Stimulated activated CD4-positive, alpha-beta T cell treated with anti-CD3 and anti-CD28 coated beads, Interleukin-2, amount 100 ng/mL, for 24 hours (primary cell): ENCODE measurements at places on chromosomes 16 and 17.

- peak; percentile 47 for DNase-seq
Measured at GRCh38 chr17:17628388-17629008, 37.0 kb upstream of the PEMT start.

GRCh38 chr17:4375039-4375748 is 8.7 kb upstream of the UBE2G1 start:
- DNase-seq = peak; percentile 73

DNA sequence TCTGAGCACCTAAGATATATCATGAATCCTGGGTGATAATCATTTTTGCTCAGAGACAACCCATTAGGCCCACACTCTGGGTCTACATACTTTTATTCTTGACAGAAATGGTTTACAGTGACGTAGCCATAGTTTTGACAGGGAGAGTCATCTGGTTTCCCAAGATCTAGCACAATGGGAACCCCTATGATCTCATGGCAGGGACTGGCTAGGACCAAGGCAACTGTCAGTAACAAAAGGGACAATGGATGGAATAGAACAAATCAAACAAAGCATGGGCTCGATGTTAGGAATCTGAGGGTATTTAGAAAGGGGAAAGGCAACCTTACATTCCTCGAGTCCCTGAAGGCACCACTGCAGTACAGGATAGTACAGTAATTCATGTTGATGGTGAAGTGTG is 20.5 kb downstream of the CFAP97D1 start:
- no peak for DNase-seq

DNA sequence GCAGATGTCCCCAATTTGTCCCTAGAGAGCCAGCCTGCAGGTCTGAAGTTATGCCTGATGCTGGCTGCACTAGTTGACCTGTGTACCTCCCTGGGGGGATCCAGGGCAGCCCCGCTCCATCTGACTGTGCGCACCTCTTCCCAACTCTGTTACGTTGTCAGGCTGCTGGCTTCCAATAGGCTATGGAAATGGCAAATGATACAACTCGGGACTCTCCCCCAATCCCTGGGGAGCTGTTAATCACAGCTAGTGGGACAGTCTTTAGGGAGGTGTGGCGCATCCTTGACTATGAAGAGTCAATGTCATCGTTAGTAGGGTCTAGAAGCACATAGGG is 30.1 kb downstream of the GPRC5B start:
- no peak for DNase-seq

DNA sequence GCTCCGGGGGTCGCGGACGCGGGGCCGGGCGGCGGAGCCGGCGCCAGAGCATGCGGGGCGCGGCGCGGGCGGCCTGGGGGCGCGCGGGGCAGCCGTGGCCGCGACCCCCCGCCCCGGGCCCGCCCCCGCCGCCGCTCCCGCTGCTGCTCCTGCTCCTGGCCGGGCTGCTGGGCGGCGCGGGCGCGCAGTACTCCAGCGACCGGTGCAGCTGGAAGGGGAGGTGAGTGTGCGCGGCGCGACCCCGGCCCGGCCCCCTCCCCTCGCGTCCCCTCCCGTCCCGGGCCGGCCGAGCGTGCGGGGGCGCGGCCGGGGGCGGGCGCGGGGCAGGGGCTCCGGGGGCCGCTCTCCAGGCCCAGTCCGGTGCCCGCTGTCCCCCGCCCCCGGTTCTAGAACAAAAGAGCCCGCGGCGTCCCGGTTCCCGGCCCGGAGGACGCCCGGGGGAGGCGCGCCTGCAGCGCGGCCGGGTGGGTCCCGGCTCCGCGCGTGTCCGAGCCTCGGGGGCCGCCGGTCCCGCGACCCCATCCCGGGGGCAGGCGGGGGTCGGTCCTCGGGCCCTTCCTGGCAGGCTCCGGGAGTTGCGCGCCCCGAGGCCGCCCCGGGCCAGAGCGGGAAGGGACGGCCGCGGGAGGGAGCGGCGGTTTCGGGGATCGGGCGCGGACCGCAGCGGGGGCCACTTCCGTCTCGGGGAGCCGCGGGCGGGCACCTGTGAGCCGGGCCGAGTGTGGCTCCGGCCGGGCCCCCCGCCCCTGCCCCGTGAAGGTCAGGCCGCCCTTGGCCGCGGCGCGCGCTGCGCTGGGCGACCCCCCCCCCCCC is 563 bp downstream of the METRNL start:
- DNase-seq = no peak

GRCh38 chr17:34110315-34110714 is 144.8 kb upstream of the CCL2 start:
- DNase-seq = no peak

DNA sequence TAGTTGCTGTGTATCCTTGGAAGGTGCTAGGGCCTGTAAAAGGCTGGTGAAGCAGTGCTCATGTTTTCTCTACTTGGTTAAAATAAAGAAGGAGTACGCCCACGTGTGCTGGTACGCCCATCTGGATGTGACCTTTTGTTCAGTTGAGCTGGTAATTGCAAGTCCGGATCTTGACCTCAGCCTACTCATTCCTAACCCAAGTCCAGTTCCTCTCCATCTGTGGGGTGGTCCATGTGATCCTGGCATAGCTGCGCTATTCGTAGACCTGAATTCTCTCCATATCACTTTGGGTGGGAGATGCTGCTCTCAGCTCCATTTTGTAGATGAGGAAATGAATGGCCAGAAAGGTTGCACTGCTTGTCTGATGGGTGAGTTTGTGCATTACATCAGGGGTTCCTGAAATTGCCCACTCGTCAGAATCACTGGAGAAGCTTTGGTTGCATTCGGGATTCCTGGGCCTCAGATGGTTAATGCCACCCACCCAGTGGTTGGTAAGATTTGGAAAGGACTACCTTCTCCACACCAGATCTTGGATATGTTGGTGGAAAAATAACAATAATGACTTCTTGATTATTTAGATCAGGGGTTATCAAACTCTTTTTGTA is 328.8 kb downstream of the CPPED1 start:
- DNase-seq = no peak

- DNase-seq = no peak
Measured at GRCh38 chr16:15757630-15758251, 99.1 kb downstream of the MYH11 start.

DNA sequence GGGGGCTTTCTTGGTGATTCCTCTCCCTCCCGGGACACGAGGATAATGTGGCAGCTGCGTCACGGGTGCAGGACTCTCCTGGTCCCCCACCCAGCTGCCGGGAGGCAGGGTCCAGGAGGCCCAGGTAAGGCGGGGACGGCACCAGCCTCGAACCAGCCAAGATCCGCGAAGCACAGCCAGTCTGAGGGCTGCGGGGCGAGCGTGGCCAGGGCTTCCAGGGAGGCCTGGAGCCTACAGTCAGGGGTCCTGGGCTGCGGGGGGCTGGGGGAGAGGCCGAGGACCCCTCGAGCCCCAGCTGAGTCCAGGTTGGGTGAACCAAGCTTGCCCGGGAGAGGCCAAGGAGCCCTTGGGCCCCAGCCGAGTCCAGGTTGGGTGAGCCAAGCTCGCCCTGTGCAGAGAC is 10.0 kb downstream of the TPSD1 start:
- DNase-seq = no peak

- DNase-seq = no peak
Measured at GRCh38 chr17:57918017-57918895, 37.0 kb downstream of the CUEDC1 start.

DNA sequence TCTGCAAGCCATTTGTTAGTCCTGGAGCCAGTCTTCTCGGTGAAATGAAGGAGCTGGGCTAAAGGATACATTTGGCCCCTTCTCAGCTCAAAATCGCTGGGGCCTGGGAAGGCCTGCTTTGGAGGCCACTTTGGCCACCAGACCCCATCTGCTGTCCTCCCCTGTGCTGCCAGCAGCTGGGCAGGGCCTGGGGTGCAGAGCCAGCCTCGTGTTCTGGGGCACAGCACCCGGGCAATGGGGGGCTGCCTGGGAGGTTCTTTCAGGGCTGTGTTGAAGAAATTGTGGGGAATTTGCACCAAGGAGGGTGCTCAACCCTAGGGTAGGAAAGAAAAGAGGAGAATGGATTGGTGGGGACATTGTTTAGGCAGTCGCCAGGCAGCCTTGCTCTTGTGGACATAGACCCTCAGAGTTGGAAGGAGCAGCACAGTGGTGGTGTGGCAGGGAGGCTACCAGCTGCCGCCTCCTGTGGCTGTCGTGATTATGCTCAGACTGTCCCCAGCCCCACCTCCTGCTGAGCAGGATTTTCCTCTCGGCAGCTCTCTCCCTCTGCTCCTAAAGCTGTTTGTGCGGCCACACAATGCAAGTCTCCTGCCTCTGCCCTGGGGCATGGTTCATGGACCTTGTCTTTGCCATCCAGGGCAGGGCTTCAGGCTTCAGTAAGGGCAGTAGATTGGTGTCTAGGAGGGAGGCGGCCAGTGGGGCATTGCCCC is 174.8 kb downstream of the NTN1 start:
- no peak for DNase-seq

DNA sequence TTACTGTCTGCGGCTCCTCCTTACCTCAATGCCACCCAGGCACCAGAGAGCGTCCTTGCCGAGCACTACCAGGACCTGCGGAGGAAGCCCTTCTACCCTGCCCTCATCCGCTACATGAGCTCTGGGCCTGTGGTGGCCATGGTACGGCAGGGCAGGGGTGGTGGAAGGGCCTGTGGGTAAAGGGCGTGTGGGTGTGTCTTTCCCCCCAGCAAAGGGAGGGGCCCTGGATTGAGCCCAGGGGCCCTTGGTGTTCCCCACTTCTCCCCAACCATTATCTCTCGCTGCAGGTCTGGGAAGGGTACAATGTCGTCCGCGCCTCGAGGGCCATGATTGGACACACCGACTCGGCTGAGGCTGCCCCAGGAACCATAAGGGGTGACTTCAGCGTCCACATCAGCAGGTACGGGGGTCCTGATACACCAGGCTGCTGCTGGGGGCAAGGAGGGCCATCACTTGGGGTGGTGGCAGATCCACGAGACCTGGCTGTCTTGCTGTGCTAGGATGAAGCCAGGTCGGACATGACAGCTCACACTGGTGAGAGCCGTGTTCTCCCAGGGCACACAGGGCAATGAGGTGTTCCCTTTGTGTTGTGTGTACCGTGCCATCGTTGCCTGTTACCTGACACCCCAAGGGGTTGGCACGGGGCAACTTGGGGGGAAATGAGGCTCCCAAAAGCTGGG is 2.2 kb upstream of the DECR2 start:
- no peak for DNase-seq

GRCh38 chr17:55336426-55336825 is 71.7 kb downstream of the HLF start:
- DNase-seq = no peak

GRCh38 chr17:39213852-39214251 is 11.9 kb downstream of the STAC2 start:
- no peak for DNase-seq

- no peak for DNase-seq
Measured at GRCh38 chr16:70691223-70692129, 5.6 kb upstream of the MTSS2 start.

GRCh38 chr16:30060836-30061554 is 4.6 kb upstream of the ALDOA start:
- no peak for DNase-seq

DNA sequence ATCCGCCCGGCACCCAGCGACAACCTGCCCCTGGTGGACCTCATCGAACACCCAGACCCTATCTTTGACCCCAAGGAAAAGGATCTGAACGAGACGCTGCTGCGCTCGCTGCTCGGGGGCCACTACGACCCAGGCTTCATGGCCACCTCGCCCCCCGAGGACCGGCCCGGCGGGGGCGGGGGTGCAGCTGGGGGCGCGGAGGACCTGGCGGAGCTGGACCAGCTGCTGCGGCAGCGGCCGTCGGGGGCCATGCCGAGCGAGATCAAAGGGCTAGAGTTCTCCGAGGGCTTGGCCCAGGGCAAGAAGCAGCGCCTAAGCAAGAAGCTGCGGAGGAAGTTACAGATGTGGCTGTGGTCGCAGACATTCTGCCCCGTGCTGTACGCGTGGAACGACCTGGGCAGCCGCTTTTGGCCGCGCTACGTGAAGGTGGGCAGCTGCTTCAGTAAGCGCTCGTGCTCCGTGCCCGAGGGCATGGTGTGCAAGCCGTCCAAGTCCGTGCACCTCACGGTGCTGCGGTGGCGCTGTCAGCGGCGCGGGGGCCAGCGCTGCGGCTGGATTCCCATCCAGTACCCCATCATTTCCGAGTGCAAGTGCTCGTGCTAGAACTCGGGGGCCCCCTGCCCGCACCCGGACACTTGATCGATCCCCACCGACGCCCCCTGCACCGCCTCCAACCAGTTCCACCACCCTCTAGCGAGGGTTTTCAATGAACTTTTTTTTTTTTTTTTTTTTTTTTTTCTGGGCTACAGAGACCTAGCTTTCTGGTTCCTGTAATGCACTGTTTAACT is 1.0 kb downstream of the NOG start:
- DNase-seq = peak; percentile 25

GRCh38 chr17:80942423-80943345 is 49.0 kb upstream of the CHMP6 start:
- DNase-seq = no peak

GRCh38 chr16:3171181-3171854 is 16.7 kb upstream of the OR1F1 start:
- peak; percentile 60 for DNase-seq

GRCh38 chr17:43679911-43680310 is 18.2 kb upstream of the MEOX1 start:
- DNase-seq = no peak

DNA sequence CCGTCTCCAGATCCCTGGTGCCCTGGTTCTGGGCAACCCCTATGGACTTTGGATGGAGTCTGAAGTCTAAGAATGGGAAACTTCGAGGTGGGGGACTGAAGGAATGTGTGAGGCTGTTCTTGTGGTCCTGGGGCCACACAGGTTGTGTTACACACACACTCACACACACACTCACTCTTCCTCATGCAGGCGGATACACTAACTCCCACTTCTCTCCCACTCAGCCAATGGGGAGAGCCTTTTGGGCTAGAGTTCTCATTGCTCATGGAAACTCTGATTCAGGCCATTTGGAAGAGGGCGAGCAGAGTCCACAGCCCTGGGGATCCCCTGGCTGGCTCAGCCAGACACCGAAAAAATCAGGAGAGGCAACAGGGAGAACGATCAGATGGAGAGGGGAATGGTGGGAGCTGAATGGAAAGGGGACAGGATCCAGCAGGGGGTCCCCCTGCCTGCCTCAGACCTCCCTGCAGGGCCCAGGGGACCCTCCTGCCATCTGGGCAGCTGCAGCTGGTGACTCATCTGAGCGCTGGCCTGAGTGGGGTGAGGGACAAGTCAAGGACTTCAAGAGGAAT is 9.1 kb downstream of the IGFBP4 start:
- DNase-seq = no peak

- DNase-seq = no peak
Measured at GRCh38 chr17:5596421-5596820, 12.1 kb upstream of the NLRP1 start.

- no peak for DNase-seq
Measured at GRCh38 chr17:73949903-73950592, 253.4 kb upstream of the RPL38 start.

DNA sequence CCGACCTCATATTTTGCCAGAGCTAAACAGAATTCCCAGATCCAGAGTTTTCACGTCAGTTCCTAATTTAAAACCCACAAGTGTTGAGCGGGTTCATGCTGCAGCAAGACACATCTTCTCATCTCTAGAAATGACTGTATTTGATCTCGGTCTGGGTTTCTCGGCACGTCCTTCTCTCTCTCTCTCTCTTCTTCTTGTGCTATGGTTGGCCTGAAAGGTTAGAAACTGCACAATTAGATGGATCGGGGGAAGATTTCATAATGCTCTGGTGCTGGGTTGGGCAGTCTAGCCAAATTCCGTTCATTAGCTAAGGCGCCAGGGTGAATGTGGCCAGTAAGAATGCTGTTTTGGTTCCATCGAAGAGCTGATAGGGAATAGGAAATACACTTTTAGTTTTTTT is 158.9 kb upstream of the NOG start:
- DNase-seq = no peak

GRCh38 chr16:66524601-66525164 is 25.2 kb downstream of the TK2 start:
- no peak for DNase-seq

- DNase-seq = no peak
Measured at GRCh38 chr16:49305406-49305805, 23.8 kb upstream of the CBLN1 start.

- no peak for DNase-seq
Measured at GRCh38 chr17:82435103-82435502, 15.4 kb downstream of the CYBC1 start.
